Umbilical cord (tissue), 2 donors: ENCODE measurements at places on chromosomes 4 and X. TPM values are rescaled to one million over a fixed set of nuclear protein-coding genes. Genes with fewer than 3 reads are reported as not detected.
A peak's percentile ranks its signal among the peaks of the same experiment; 100 is the strongest.

XK gene
- total RNA-seq: 7.7 TPM

CPZ gene
- 80.4 TPM for total RNA-seq

TRPC3 gene
- 8.7 TPM for total RNA-seq

DNA sequence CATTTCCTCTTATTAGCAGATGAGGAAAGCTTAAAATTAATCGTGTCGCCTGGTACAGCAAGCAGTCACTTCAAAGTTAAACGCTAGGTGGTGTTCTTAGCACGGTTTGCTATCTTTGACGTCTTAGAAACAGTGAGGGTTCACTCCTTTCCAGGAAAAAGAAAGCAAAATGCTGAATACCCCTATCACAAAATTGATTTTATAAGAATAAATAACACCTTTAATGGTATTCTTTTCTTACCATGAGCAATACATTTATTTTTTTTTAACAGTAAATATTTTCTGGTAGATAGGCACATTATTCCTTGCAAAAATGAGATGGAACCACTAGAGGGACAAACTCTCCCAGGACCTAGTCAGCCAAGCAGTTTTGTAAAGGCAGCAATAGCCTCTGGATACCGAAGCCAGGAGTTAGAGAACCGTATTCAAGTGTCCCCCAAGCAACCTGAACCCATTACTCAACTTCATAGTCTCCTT lies 153.9 kb downstream of the KDR start:
- DNase-seq: peak; percentile 67

IL2RG gene
- total RNA-seq: 0.96 TPM

- no peak for DNase-seq
Measured at GRCh38 chrX:129230850-129231512, 292.3 kb downstream of the SMARCA1 start.

DNA sequence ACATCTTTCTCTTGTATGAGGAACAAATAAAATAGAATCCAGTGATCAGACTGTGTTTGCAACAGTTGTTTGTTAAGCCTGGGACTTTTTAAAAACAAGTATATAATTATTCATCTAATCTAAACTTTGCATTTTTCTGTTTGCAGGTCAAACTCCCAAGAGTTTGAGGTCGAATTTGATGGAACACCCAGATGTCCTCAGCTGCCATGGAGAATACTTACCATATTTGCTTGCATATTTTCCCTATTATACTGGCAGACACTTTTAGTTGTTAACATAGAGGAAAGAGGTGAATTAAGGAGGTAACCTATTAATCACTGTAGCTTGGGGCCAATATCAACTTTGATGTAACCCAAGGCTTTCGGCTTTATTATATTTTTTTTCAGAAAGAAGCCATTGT lies 401.5 kb upstream of the DIPK2B start:
- DNase-seq: no peak

DNA sequence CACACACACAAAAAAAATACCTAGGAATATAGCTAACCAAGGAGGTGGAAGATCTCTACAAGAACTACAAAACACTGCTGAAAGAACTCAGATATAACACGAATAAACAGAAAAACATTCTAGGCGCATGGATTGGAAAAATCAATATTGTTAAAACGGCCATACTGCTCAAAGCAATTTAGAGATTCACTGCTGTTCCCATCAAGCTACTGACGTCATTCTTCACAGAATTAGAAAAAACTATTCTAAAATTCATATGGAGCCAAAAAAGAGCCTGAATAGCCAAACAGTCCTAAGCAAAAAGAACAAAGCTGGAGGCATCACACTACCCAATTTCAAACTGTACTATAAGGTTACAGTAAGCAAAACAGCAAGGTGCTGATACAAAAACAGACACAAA lies 390.2 kb downstream of the IDS start:
- no peak for DNase-seq

GRCh38 chr4:184816962-184817361 lies 8.8 kb downstream of the ACSL1 start:
- no peak for DNase-seq

SATL1 gene
- 4.3 TPM for total RNA-seq

TSPAN6 gene
- 38.3 TPM for total RNA-seq

- no peak for DNase-seq
Measured at GRCh38 chr4:42915484-42915883, 23.0 kb downstream of the GRXCR1 start.

GRCh38 chr4:182048871-182049270 lies 194.3 kb upstream of the TENM3 start:
- no peak for DNase-seq

- DNase-seq: no peak
Measured at GRCh38 chr4:147944249-147944648, 212.4 kb downstream of the ARHGAP10 start.

- no peak for DNase-seq
Measured at GRCh38 chr4:21709761-21710160, 238.8 kb downstream of the KCNIP4 start.

BRS3 gene
- 1.2 TPM for total RNA-seq
